ENCODE measurements at places on chromosomes 13 and 19.

DNA sequence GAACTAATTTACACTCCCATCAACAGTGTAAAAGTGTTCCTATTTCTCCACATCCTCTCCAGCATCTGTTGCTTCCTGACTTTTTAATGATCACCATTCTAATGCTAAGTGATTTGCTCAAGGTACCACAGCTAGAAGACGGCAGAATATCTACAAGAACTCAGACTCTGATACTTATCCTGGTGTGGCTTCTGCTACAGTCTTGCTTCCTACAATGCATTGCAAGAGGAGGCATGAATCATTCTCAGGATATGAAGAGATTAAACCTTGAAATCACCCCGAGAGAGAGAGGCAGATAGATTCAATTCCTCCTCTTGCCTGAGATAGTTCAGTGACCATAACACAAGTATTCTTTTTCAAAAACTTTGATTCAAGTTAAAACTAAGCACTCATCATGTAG lies 306.4 kb downstream of the TBC1D4 start:
- DNase-seq: no peak

- no peak for DNase-seq
Observed at GRCh38 chr13:30737511-30738337, 2.4 kb downstream of the ALOX5AP start.

- no peak for DNase-seq
Observed at GRCh38 chr19:18749362-18750231, 41.5 kb downstream of the COMP start.

GRCh38 chr19:56321989-56322440 lies 7.4 kb upstream of the ZSCAN5A start:
- DNase-seq: no peak

- no peak for DNase-seq
Observed at GRCh38 chr19:6472713-6473112, 8.6 kb downstream of the CRB3 start.

- DNase-seq: no peak
Observed at GRCh38 chr13:91523116-91523515, 124.7 kb downstream of the GPC5 start.

- DNase-seq: no peak
Observed at GRCh38 chr13:111610081-111610480, 289.6 kb downstream of the TEX29 start.

GRCh38 chr19:13025819-13026456 lies 30.7 kb downstream of the NFIX start:
- no peak for DNase-seq

DNA sequence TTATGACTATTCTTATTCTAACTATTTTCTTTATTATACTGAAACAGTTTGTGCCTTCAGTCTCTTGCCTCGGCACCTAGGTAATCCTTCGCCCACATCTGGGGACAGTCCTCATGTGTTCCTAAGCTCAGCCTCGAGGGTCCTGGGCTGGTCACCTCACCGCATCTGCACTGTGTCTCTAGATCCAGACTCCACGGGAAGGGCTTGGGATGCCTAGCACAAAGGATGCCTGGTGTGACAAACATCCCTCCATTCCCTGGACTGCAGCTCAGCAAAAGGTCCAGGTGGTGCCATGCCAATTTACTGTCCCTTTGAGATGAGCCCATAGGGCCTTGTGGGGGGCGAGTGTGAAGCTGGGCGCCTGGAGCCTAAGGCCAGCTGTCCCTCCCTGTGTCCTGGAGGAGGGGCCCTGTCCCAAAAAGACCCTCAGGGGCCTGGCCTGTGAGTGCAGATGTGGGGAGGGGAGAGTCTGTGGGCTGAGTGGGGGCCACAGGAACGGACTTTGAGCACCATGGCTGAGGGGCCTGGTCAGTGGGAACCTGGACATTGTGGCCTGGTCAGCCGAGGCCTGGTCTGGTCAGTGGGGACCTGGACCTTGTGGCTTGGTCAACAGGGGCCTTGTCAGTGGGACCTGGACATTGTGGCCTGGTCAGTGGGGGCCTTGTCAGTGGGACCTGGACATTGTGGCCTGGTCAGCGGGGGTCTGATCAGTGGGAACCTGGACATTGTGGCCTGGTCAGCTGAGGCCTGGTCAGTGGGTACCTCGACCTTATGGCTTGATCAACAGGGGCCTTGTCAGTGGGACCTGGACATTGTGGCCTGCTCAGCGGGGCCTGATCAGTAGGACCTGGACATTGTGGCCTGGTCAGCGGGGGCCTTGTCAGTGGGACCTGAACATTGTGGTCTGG lies 45.1 kb upstream of the TPM4 start:
- no peak for DNase-seq

- DNase-seq: no peak
Observed at GRCh38 chr13:51036418-51036817, 74.7 kb downstream of the C13orf42 start.

- no peak for DNase-seq
Observed at GRCh38 chr13:66994097-66994496, 236.0 kb downstream of the PCDH9 start.

DNA sequence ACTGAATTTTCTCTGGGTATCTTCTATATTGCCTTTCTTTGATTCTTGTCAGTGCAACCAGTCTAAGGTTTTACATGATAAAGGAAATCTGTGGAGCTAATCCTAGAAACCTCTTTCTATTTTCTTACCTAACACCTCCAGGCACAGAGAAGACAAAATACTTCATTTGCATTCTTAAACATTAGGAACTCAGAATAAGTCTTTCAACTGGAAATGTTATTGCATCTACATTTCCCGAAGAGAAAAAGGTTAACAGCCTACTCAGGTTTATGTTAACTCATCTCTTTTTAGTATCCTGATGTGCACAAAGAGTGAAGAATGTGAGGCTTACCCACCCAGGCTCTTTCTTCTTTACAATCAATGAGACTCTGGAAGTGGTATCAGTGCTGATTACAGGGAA lies 106.7 kb downstream of the PCCA start:
- no peak for DNase-seq

GRCh38 chr13:108957369-108958012 lies 328.1 kb downstream of the MYO16 start:
- DNase-seq: no peak

DNA sequence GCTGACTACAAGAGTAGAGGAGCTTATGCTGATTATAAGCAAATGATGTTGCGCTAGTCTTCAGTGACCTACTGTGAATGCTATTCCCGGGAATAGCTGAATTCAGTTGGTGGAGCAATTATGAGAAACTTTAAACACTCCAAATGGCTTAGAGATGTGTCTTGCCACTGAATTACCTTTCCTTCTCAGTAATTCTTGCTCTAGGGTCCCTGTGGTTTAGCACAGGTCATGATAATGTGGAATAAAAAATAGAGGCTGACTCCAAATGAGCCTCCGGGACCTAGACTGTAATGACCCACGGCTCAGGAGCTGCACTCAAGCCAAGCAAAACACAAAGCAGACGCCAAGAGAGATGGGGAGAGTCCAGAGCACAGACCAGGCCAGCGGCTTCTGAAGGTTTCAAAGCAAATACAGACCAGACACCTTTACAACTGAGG lies 124.7 kb downstream of the RGCC start:
- DNase-seq: no peak

DNA sequence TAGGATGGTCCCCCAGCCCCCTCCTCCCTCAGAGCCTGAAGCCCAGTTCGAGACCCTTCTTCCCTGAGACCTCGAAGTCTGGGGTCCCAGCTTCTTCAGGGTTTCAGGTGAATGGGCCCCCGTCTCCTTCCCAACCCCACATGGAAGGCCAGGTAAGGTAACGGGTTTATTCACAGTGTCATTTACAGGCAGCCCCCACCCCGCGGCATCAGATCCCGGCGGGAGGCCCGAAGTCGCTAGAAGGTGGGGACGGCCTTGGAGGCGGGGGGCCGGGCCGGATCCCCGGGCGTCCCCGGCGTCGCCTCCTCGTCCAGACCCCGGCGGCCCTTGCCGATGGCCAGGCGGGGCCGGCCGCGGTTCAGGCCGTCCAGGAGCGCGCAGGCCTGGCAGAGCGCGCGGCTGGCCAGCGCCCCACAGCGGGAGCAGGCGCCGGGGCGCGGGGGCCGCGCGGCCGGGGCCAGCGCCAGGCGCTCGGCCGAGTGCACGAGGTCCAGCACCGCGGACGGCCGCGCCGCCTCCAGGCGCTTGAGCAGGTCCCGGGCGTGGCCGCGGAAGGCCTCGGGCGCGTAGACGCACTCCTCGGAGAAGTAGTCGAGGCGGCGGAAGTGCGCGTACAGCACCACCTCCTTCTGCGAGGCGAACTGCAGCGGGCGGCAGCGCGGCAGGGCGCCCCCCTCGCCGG lies 9.7 kb downstream of the CTU1 start:
- no peak for DNase-seq

- DNase-seq: no peak
Observed at GRCh38 chr19:13913352-13913751, 7.4 kb downstream of the CC2D1A start.

GRCh38 chr13:100818711-100819110 lies 144.1 kb upstream of the TMTC4 start:
- DNase-seq: no peak

GRCh38 chr19:52099497-52100138 lies 4.1 kb upstream of the ZNF841 start:
- DNase-seq: no peak

DNA sequence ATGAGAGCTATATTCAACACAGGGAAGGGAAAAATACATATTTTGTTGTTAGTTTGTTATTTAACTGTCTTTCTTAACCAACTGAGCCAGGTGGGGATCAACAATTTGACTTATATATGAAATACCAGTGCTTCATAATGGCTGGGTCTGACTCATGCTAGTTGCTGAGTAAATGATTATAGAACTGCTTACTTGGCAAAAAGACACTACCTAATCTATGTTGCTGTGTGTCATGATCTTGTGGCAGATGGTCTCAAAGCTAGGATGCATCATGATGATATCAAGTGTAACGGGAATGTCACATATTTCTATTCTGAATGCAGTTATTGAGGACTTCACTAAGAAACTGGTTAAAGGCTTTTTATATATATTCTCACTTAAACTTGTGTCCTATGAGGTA lies 727.4 kb upstream of the SLITRK1 start:
- DNase-seq: no peak

DNA sequence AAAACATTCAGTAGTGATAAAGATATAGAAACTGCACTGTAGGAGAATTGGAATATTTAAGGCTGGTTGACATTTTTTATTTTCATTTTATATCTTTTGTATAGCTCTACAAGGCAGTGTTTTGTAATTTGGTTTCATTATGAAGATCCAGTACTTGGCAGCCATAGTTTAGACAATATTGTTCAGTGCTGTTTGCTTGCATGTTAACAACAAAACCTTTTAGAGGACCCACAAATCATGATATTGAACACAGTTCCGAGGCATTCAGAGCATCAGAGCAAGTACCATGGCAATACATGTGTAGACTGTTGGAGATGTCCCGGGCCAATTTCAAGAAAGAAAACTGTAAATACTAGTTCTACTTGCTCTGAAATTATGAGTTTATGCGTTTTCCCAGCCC lies 25.6 kb upstream of the GARRE1 start:
- DNase-seq: no peak

DNA sequence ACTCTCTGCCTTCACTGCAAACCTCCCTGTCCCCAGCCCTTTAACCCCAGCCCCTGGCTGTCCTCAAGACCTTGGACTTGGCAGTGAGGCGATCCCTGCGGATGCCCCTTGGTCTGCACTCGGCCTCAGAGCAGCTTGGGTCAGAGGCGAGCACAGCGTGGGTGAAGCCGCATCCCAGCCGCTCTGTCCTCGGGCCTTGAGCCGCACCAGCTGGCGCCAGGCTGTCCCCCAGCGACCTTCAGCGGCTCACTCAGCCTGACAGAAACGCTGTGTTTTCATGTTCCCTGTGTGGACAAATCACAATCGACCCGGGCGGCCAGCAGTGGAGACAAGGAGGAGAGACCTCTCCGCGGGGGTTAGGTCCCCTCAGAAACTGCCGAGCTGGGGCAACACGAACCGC lies 52.0 kb downstream of the GNG7 start:
- DNase-seq: no peak

DNA sequence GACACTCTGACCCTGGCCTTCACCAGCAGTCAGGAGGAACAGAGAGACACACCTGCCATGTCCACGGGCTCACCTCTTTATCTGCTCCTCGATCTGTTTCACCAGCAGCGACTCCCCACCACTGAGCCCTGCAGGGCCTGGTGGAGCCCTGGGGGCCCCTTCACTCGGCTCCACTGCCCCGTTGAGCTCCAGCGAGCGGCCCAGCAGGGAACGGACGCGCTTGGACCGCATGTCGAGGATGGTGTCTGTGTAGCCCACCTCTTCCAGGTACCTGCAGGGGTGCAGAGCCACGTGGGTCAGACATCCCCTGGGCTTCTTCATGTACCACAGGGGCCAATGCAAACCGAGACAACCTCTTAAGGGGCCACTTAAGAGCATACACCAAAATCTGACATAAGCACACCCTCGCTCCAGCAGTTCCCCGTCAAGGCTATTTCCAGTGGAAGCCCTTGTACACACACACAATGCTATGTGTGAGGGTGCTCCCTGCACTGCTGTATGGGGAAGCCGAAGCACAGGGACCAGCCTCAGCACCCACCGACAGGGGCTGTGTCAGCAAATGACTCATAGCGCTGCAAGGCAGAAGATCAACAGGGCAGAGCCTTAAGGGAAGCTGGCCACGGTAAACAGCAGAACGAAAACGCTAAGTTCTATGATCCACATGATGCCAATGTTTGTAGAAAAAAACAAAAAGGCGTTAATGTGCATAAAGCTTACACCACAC lies 12.7 kb upstream of the FKRP start:
- DNase-seq: no peak

GRCh38 chr13:75395066-75395465 lies 86.9 kb downstream of the TBC1D4 start:
- DNase-seq: no peak

GRCh38 chr13:36630181-36630803 lies 43.5 kb upstream of the SERTM1 start:
- no peak for DNase-seq

DNA sequence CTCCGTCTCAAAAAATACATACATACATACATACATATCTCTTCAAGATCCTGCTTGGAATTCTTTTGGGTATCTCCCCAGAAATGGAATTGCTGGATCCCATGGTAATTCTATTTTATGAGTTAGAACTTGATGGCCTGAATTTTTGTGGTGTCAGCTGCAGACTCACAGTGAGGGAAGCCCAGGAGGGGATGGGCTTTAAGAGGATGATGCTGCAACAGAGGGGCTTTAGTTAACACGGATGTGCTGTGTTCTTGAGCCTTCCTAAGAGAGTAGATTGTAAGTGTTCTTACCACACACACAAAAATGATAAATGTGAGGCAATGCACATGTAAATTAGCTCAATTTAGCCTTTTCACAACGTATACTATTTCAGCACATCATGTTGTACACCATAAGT lies 31.8 kb downstream of the CACNG6 start:
- no peak for DNase-seq

Data from stimulated activated effector memory CD8-positive, alpha-beta T cell treated with anti-CD3 and anti-CD28 coated beads, Interleukin-12 subunit alpha, Interleukin-12 subunit beta, amount 100 ng/mL, for 72 hours (primary cell).